ENCODE measurements at places on chromosomes 6 and 20.

- DNase-seq, result no peak
Measured at GRCh38 chr6:45608252-45608913, 230.6 kb upstream of the SUPT3H start.

- DNase-seq, result no peak
Measured at GRCh38 chr6:17220040-17220910, 60.9 kb upstream of the RBM24 start.

DNA sequence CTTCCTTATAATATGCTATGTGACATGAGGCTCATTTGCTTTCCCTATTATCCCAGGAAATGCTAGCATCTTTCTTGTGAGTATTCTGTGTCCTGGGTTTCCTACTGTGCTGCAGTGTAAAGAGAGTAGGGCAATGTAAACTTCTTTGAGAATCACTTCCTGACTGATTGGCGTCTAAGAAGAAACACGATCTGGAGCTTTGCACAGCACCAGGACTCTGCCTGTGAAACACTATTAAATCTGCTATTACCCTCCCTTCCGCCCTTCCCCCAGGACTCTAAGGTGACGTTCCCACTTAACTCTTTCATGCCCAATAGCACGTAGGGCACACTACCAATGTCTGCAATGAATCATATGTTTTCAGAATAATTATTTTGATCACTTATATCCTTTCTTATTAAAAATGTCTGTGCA is 607.3 kb upstream of the CITED2 start:
- no peak for DNase-seq

- no peak for DNase-seq
Measured at GRCh38 chr20:59150821-59151251, 12.8 kb upstream of the ZNF831 start.

Measured in stimulated activated CD4-positive, alpha-beta T cell treated with anti-CD3 and anti-CD28 coated beads, Interleukin-4, amount 100 ng/mL, for 24 hours (primary cell).